Umbilical cord (tissue), 2 donors: ENCODE measurements at places on chromosomes 16 and 17. TPM values are rescaled to one million over a fixed set of nuclear protein-coding genes. Genes with fewer than 3 reads are reported as not detected.

- DNase-seq = peak; percentile 58
These were observed 14.9 kb downstream of the NAA60 start for GRCh38 chr16:3458278-3458851.

DNA sequence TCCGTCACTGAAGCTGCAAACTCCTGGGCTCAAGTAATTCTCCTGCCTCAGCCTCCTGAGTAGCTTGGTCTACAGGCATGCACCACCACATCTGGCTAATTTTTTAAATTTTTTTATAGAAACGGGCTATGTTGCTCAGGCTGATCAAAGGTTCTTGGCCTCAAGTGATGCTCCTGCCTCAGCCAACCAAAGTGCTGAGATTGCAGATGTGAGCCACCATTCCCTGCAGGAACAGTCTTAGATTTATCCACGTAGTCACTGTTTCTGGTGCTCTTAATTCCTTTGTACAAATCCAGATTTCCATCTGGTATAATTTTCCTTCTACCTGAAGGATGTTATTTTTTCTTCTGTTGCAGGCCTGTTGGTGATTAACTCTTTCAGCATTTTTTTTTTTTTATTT lies 13.0 kb downstream of the SLC26A11 start:
- no peak for DNase-seq

- peak; percentile 66 for DNase-seq
These were observed 981 bp upstream of the UNC13D start for GRCh38 chr17:75845058-75845711.

DNA sequence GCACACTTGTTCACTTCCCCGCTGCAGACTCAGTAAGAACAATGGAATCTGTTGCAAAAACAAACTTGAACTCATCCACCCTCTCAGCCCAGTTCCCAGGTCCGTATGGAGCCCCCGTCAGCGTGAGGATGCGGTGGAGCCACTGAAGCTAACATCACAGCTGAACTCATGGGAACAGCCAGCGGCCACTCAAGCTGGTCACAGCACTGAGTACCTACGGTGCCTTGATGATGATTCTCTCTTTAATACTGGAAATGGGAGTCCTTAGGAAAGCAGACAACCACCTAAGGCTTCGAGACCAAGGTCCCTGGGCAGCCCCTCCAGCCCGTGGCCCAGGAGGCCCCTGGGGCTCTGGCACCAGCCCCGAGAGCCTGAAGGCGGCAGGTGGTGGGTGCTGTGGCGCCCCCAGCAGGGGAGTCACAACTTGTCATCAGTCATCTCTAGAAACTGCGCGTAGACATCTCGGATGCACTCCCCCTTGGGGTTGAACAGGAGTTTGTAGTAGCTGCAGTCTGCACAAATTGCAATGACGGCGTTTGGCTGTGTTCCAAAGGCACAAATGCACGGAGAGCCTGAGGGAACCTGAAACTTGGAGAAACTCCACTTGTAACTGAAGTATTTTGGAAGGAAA lies 31.0 kb upstream of the RHOT1 start:
- peak; percentile 73 for DNase-seq

DNA sequence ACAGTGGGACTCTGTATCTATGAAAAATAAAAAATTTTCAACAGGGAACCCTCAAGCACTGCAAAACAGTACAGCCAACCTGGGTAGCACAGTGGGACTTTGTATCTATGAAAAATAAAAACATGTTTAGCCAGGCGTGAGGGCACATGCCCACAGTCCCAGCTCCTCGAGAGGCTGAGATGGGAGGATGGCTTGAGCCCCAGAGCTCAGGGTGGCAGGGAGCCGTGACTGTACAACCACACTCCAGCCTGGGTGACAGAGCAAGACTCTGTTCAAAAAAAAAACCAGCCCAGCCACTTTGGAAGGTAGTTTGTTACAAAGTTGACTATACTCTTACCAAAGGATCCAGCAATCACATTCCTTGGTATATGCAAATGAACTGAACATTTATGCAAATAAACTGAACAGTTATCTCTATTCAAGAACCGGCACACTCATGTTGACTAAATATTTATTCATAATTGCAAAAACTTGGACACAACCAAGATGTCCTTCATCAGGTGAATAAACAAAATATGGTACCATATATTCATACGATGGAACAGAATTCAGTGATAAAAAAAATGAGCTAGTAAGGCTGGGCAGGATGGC lies 5.2 kb downstream of the RPH3AL start:
- DNase-seq = no peak

- no peak for DNase-seq
These were observed 14.3 kb upstream of the FASN start for GRCh38 chr17:82112181-82112913.

- no peak for DNase-seq
These were observed 165.4 kb upstream of the CDH11 start for GRCh38 chr16:65287307-65287706.

GRCh38 chr17:80330276-80330675 lies 69.6 kb downstream of the RNF213 start:
- DNase-seq = no peak

GRCh38 chr16:28935924-28936783 lies 4.4 kb downstream of the CD19 start:
- DNase-seq = peak; percentile 67

GRCh38 chr16:80041410-80041809 lies 440.9 kb upstream of the MAF start:
- no peak for DNase-seq

DNA sequence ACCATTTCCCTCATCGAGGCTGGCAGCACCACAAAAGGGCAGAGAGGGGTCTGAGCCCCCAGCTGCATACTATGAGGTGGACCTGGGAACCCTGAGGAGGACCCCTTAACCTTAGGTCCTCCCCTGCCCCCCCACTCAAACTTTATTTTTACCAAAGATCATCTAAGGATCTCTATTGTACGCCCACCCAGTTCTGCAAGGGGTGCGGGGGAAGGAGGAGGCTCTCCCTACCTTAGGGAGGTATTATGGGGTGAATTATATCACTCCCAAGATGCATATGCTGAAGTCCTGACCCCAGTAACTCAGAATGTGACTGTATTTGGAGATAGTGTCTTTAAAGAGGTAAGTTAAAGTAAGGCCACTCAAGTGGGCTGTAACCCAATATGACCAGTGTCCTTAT lies 26.8 kb upstream of the EMP2 start:
- DNase-seq = no peak

DNA sequence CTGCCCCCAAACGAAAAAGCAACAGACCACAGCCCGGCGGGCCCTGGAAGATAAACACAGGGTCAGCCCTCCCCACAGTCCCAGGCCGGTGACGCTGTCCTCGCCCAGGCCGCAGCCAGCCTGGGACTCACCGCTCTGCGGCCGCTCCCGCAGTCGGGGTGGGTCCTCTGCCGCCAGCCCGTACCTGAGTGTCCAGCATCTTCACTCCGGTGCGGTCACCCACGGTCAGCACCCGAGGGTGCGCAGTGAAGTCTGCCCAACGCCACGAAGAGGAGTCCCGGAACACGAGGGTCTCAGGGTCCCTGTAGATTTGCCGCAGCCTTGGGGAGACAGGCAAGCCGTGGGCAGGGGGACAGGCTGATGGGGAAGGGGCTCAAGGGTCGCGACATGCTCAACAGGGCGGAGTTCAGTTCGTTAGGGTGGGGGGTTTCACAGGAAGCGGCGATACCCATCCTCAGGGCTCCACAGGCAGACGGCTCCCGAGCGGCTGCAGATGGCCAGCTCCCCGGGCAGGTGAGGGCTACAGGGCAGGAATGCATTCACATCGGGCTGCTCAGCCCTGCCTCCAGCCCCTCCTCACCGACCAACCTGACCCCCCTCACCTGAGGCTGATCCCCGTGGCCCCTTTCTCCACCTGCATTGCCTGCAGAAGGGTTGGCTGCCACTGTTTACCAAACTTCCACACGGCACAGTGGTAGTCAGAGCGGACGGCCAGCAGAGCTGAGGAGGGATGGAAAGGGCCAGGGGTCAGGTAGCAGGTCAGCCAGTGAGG lies 5.5 kb downstream of the TAF1C start:
- no peak for DNase-seq

GRCh38 chr16:77794586-77794985 lies 6.2 kb downstream of the VAT1L start:
- no peak for DNase-seq

GRCh38 chr17:69524854-69525253 lies 110.4 kb downstream of the MAP2K6 start:
- DNase-seq = no peak

DNA sequence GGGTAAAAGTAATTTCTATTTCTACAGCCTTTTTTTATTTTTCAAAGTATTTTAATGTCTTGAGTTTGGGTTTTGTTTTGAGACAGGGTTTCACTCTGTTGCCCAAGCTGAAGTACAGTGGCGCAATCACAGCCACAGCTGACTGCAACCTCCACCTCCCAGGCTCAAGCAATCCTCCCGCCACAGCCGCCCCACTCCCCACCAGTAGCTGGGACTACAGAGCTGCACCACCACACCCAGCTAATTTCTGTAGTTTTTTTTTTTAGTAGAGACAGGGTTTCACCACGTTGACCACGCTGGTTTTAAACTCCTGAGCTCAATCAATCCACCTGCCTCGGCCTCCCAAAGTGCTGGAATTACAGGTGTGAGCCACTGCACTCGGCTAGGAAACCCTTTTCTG lies 44.0 kb downstream of the TUBD1 start:
- no peak for DNase-seq

- DNase-seq = peak; percentile 55
These were observed 822 bp downstream of the IGF2BP1 start for GRCh38 chr17:48997827-48998586.

DNA sequence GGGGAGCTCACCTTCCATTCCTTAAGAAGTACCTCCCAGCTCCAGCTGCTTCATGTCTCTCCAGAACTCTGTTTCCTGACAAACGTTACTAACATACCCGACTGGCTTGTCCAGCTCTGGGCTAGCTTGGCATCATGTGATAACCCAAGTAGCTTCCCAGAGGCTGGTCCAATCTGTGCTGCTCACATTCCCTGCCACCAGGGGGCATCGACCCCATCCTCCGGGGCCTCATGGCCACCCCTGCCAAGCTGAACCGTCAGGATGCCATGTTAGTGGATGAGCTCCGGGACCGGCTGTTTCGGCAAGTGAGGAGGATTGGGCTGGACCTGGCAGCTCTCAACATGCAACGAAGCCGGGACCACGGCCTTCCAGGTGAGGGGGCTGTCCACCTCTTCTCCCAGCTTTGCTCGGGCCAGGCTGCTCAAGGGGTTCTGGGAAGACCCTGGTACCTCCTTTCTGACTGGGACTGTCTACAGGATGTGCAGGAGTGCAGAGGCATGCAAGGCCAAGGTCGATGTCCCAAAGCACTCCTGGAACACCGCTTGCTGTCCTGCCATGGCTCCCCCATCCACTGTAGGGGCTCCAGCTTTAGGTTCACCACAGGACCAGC lies 7.6 kb downstream of the EPX start:
- peak; percentile 18 for DNase-seq

GRCh38 chr17:48004983-48005382 lies 32.6 kb downstream of the COPZ2 start:
- DNase-seq = no peak

- DNase-seq = no peak
These were observed 47.2 kb downstream of the MEOX1 start for GRCh38 chr17:43614561-43614960.

GRCh38 chr17:44628243-44629188 lies 27.8 kb upstream of the MEIOC start:
- DNase-seq = peak; percentile 92

DNA sequence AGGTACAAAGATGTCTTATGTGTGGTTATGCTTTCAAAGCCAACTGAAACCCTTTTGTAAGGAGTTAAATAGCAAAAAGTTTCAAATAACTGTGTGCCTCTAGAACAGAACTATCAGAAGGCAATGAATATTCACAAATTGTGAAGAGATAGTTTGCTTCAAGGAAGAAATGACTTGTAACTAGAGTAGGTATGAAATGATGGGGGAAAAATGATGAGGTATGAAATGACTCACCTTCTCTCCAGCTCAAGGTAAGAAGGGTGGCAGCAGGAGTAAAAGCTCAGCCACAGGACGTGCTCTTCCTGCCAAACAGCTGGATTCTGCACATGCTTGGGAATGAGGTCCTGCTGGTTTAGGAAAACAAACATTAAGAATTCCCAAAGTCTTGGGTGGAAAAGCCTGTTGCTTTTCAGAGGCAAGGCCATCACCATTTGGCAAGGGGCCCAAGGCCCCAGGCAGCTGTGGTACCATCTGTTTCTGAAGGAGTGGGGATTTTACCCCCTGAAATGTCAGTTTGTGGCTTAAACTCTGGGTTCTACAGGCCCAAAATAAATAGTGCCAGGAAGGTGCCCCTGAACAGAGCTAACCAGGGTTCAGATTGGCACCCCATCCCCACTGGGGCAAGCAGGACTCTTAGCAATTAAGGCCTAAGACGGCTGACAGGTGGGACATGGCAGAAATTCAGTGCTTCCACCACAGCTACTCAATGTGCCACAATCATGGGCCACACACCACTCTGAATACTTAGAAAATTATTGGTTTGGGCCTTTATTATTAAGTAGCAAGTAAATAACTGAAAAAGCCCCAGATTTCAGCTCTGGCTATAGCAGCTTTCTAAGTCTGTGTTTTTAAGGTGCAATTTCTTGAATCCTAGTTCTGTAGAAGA lies 13.3 kb downstream of the HERPUD1 start:
- DNase-seq = no peak

DNA sequence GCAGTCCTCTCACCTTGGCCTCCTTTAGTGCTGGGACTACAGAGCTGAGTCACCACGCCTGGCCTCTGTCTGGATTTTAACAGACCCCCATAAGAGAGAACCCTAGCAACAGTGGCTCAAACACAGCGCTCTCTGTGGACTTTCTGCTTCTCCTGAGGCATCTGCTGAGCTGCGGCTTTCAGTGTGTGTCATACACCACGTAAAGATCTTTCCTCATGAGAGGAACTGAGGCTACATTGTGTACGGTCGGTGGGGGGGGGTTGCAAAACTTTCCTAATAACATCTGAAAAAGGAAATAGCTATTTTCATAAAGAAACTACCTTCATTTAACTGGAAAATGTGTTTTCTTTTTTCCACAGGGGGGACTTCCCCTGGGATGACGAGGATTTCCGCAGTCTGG lies 32.9 kb downstream of the DEF8 start:
- DNase-seq = no peak

- DNase-seq = peak; percentile 83
These were observed 45.2 kb downstream of the MYH13 start for GRCh38 chr17:10327640-10328039.

DNA sequence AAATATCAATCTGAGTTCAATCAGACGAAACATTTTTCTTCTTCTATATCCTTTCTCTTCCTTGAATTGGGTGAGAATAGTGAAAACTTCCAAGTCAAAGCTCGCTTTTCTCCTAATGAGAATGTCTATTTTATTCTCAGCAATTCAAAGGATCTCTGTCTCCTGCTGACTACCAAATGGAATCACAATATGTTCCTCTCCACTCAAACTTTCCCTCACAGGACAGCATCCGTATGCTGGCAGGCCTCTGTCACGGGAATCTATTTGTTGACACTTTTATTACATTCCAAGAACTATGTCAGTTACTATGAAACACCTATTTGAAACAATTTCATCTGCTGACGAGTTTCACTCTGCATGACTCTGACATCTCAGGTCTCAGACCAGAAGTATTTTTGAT lies 1196.6 kb downstream of the CDH11 start:
- no peak for DNase-seq

GRCh38 chr16:47143677-47144558 lies at the start of gene NETO2:
NETO2 (minus strand) TSS chr16:47143945; CDS start chr16:47143612, 333 bp downstream.
- DNase-seq = peak; percentile 63

The USH1G gene
- 2.9 TPM for total RNA-seq

The SLC12A3 gene
- total RNA-seq = 0.96 TPM

The SMARCE1 gene
- total RNA-seq = 146 TPM

The IL4R gene
- total RNA-seq = 13.0 TPM

The KRTAP4-4 gene
- 2.6 TPM for total RNA-seq

The RUNDC3A gene
- total RNA-seq = 17.3 TPM

The PHOSPHO1 gene
- total RNA-seq = 8.2 TPM

The ABCA3 gene
- total RNA-seq = 0.72 TPM
